AG08396 (cell line): ENCODE measurements at places on chromosomes 12 and 14.
A peak's percentile ranks its signal among the peaks of the same experiment; 100 is the strongest.

- no peak for DNase-seq
Observed at GRCh38 chr12:2507814-2508213, 287.0 kb upstream of the FKBP4 start.

- peak; percentile 82 for DNase-seq
Observed at GRCh38 chr14:99274346-99275221, 2.6 kb upstream of the BCL11B start.

DNA sequence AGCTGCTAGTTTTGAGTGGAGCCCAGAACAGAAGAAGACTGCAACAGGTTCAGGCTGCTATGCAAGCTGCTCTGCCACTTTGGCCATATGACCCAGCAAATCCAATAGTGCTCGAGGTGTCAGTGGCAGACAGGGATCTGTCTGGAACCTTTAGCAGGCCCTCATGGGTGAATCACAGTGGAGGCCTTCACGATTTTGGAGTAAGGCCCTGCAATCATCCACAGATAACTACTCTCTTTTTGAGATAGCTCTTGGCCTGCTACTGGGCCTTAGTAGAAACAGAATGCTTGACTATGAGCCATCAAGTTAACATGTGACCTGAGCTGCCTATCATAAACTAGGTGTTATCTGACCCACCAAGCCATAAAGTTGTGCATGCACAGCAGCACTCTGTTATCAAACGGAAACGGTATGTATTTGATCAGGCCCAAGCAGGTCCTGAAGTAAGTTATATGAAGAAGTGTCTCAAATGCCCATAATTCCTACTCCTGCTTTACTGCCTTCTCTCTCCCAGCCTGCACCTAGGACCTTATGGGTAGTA is 116.9 kb upstream of the CCDC196 start:
- DNase-seq, result no peak

- no peak for DNase-seq
Observed at GRCh38 chr14:22520796-22521195, 68.2 kb downstream of the DAD1 start.

GRCh38 chr14:104121142-104121541 is 17.2 kb upstream of the KIF26A start:
- no peak for DNase-seq

DNA sequence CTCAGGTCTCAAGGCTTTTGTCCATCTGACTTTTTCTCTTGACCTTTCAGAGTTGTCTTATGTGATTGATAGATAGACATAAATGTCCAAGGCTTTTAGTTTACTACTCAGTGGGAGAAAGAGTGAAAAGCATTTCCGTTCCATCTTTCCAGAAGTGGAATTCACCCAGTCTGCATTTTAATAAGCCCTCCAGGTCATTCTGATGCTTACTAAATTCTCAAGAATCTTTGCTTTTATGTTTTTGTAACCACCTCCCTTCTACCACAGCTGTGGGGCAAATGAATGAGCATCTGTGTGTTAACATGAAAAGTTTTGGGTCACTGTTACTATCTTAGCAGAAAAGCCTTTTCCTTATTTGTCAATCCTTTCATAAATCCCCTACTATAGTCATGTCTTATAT is 251.4 kb downstream of the LRIG3 start:
- DNase-seq, result no peak

- peak; percentile 57 for DNase-seq
Observed at GRCh38 chr12:92561543-92561899, 141.3 kb upstream of the PLEKHG7 start.

DNA sequence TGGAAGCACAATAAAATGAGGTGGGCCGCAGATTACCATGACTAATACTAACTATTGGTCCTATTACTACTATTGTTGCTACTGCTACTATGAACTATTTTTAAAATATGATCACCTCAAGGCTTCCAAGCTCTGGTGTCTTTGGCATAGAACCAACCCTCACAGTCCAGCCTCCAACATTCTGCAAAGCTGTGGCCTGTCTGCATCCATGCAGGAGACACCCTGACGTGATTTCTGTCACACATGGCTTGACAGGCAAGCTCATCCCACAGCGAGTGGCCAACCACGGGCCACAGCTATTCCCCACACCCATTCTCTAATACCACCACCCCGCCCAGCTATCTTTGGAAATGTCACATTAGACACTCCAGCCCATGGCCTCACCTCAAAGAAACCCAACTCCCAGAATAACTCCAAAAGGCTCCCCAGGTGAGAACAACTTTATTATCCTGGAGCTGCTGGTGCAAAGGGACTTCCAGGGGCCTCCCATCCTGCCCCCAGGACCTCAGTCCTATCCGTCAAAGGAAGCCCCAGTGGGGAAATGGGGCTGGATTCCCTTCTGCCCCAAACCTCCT is 14.4 kb downstream of the ISCU start:
- DNase-seq, result no peak

DNA sequence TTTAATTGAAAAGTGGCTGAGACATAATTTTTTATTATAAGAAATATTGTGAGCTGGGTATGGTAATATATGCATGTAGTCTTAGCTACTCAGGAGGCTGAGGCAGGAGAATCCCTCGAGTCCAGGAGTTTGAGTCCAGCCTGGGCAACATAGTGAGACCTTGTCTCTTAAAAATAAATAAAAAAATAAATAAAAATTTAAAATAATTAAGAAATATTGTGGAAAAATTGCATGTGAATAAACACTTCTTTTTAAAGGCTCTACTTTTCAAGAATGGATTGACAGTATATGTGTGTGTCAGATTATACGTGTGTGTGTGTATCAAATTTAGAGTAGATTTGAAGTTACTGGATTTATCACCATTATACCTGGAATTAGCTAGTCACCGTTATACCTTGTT is 43.2 kb downstream of the ERC1 start:
- no peak for DNase-seq

- DNase-seq, result no peak
Observed at GRCh38 chr12:9449181-9449580, 158.5 kb downstream of the KLRB1 start.

DNA sequence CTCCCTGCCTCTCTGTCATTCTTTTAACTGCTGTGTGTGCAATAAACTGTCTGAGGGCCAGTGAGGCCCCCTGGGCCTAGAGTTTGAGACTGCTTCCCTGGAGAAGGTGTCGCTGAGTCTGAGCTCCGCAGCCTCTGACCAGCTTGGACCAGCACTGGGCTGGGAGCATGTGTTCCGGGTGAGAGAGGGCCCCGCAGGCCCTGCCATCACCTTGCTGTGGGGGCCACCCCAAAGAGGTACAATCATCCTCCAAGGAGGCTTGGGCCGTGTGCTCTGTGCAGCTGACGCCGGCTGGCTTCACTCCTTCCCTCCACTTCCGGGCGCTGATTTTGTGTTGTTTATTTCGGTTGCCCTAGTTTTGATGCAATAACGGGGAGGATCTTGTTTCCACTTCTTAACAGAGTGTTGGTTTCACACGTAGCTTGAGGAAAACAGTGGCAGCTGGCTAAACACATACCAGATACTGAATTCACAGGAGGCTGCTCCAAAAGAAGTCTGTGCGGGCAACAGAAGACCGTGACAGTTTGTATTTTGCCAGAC is 121.6 kb downstream of the TMEM132C start:
- DNase-seq, result no peak

DNA sequence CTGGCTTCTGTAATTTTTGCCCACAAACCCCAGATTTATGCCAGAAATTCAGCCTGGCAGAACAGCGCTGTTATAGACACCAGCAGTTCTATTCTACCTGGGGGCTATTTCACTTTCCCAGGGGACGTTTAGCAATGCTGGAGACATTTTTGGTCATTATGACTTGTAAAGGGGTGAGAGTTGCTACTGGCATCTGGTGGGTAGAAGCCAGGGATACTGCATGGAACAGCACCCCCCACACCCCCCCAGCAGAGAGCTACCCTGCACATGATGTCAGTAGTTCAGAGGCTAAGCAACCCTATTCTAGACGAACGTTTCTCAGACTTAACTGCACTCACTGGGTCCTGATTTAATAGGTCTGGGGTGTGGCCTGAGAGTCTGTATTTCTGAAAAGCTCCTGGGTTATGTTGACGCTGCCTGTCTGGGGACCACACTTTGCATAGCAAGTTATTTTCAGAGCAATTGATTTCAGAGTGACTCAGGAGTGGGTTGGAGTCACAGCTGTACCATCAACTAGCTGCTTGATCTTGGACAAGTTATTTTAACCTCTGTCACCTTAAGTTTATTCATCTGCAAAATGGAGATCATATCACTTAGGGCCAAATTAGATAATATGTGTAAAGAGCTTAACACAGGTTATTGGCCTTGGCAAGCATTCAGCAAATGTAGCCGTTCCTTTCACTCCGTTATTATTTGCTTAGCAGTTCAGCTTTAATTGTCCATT is 48.5 kb downstream of the CHST11 start:
- no peak for DNase-seq

DNA sequence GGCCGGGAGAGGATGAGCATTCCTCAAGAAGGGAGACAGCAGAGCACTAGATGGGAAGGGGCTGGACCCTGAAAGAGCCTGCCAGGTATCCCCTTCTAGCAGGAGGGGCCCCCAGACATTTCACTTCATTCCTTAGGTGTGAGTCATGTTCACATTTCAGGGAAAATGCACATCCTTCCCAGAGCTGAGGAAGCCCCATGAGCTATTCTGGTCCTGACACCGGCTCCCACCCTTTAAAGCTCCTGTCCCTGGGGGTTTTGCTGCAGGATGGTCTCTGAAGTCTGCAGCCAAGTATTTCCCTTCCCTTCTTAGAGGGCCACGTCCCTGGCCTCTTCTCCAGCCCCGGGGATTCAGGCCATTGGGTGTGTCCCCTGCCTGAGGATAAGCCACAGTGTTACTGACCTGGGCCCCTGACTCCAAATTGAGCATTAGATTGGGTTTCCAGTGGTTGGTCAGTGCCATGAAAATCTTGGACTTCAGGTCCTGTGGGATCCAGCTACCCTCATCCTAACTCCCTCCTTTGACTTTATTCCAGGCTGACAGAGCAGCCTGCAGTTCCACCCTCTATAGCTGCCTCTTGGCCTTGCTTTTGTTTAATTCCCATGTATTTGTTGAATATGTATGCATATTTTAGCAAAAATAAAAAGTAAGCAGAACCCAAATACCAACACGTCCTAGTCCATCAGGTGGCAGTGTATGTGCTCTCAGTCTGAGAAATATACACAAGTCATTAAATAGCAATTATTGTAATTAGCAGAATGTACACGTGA is 267.1 kb downstream of the CACNA1C start:
- DNase-seq, result peak; percentile 58

- peak; percentile 88 for DNase-seq
Observed at GRCh38 chr12:11648514-11649412, 711 bp upstream of the ETV6 start.
